ENCODE measurements at places on chromosomes 3 and 15.

DNA sequence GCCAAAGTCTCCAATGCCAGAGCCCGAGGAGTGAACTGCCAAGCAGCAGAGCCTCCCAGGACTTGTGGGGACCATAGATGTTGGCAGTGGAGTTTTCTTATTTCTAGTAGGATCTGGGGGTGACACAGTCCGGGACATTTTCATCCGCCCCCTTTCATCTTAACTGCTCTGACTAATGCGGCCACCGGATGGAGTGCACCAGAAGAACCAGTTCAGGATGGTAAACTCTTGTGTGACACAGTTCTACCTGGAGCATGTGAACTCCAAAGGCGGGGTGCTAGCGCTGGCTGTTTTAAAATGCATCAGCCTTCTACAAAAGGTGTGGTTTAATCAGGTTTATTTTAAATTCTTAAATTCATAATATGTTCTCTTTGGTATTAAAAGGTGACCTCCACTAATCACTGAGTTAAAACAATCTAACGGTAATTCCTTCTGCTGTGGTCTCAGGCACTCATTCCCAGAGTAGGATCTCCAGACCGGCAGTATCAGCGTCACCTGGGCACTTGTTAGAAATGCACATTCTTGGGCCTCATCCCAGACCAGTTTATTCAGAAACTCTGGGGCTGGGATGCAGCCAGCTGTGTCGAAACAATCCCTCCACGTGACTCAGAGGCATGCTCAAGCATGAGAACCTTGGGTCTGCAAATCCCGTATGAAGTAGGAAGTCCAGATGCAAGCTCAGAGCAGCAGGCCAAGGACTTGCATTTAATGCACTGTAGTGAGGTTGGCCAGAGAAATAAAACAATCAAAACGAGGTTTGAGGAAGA is 105.5 kb downstream of the GABRB3 start:
- peak; percentile 3 for DNase-seq

DNA sequence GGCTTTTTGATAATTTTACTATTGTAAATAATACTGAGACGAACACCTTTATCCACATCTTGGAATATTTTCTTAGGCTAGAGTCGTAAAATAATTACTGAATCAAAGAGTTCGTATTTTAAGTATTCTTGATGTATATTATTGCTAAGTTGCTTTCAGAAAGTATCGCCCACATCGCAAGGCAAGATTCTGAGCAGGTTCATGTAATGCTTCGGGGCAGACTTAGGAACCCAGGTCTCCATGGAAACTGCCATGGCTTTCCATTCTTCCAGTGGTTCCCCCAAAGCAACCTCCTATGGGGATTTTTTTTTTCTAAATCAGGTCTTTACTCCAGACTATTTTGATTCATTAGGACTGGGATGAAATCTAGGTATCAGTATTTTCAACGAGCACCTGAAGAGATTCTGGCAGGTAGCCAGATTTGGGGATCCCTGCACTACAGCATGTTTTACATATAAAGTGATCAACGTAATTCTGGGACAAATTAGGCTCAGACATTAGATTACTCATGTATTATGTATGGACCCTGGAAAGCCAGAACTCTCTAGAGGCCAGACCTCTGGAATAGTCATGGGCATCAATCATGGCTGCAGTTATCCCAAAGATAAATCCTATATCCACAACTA is 86.5 kb downstream of the B3GNT5 start:
- DNase-seq, result no peak

DNA sequence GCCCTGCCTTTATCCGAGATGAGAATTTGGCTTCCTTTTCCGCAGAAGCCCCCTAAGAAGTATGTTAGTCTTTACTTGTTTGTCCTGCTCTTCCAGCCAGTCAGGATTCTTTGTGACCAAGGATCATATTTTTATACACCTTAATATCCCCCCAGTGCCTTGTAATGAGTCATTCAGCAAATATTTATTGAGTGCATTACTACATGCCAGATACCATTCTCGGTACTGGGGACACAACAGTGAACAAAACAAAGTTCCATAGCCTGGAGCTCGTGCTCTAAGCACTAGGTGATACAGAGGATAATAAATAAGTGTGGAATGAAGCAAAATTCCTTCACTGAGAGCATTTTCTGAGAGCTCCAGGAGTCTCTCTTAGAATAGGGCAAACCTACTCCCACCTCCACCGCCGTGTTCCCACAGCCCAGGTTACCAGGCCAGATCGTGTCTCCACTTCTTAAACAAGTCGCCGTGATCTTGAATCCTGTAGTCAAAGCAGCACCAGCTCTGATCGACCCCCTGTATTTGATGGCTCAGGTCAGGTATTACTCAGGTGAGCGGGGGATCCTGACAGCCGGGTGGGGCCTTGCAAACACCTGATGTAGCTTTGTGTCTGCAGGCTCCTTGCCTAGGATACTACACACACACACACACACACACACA is 18.5 kb downstream of the TTC21A start:
- no peak for DNase-seq

GRCh38 chr15:45773149-45773548 is 138.3 kb downstream of the SQOR start:
- no peak for DNase-seq

DNA sequence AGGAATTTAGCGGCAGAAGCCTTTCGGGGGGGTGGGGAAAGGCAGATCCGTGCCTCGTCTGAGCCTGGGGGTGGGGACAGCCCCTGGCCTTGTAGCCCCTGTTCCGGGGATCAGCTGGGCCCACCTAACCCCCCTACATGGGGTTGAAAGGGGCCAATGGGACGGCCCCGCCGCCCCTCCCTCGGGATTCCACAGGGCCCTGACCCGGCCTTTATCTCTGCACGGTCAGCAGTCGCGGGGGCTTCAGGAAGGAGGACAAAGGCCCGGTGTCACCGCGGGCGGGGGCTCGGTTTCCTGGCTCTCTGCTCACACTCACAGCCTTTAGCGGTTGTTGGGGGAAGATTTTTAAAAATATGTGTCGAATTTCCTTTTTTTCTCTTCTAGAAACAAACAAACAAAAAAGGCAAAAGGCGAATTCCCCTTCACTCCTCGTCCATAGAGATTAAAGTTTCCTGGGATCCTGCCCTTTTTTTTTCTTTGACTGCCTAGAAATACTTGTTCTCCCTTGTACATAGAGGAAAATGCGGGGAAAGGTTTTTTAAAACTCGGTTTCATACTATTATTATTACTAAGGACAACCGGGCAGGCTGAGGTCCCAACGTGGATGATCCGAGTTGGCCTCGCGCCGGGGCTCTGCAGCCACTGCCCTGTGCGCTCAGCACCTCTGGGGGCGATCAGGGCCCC is 7.9 kb downstream of the FOXL2 start:
- DNase-seq, result no peak

GRCh38 chr3:126747768-126748167 is 43.7 kb downstream of the CHCHD6 start:
- no peak for DNase-seq

- no peak for DNase-seq
Observed at GRCh38 chr3:25182794-25183193, 245.3 kb upstream of the RARB start.

DNA sequence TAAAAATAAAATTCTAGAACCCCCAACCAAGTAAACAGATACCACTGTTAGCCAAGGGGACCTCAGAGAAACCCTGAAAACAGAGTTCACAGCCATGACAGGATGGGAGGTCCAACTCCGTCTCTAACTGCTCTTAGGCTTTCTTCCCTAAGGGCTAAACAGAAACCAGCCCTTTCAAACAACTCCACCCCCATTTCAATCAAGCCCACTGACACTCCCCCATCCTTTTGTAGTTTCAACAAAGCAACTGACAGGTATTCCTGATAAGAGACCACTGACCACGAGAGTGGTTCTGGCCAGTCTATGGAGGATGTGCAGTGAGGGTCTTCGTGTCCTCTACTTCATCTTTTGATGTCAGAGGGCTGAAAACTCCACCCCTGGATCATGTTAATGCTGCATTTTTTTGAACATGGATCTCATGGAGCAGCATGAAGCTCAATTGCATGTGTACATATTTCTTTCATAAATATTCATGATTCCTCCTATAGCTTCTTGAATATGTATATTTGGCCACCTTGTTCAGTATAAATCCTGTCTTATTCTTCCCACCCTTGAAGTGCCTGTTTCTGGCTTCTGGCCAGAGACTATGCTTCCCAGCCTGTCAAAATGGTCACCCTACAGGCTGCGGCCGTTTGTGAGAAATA is 222.6 kb downstream of the OSBPL10 start:
- no peak for DNase-seq

GRCh38 chr3:124584552-124585391 is 145.5 kb upstream of the UMPS start:
- no peak for DNase-seq

DNA sequence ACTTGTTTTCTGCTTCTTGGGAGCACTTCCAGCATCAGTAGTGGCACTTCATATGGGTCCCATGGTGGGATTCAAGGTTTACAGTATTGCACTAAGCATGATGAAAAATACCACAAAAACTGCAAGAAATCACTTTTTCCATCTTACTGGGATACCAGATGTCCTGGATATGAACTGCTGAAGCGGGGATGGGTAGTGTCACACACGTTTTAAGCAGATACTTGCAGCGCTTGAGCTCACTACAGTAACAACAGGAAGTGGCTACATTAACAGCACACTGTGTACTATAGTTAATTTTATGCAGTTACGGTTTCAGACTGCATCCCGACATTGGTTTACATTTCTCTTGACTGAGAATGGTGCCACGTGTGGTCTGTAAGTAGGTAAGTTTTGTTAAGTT is 3.5 kb upstream of the ISG20 start:
- no peak for DNase-seq

GRCh38 chr3:32371461-32372212 is 20.0 kb upstream of the CMTM7 start:
- DNase-seq, result no peak

DNA sequence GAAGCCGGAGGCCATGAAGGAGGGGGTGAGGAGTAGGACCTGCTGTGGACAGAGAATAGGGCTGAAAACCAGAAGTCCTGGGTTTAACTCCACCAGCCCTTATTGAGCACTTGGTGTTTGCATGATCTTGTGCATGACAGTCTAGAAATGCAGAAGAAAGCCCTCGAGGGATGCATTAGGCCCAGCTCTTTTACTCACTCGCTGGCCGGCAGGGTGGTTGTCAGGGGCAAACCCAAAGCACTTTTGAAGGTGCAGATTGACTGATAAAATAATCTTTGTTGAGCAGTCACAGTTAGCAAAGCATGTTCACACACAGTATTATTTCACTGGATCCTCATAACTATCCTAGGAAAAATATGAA is 55.3 kb downstream of the CORO2B start:
- no peak for DNase-seq

DNA sequence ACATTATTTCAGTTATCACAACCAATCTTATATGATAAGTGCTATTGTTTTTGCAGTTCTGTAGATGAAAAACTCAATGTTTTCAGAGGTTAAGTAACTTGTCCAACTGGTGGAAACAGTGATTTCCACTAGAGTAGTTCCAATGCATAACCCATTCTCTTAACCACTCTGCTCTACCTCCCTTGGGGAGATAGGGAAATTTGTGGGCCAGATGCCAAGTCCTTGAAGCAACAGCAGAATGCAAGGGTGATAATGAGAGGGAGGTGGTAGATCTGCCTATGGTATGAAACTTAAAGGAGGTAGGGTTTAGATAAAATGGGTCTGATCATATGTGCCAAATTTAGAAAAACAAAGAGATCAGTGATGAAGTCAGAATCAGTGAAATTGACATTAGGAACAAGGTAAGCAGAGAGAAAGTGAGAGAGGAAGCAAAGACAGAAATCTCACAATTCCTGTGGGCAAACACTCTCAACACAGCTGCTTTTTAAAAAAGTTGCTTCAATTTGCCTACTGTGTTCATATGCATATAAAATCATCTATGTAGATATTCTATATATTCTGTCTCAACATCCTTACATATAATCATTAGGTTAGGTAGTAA is 50.5 kb upstream of the UBP1 start:
- no peak for DNase-seq

DNA sequence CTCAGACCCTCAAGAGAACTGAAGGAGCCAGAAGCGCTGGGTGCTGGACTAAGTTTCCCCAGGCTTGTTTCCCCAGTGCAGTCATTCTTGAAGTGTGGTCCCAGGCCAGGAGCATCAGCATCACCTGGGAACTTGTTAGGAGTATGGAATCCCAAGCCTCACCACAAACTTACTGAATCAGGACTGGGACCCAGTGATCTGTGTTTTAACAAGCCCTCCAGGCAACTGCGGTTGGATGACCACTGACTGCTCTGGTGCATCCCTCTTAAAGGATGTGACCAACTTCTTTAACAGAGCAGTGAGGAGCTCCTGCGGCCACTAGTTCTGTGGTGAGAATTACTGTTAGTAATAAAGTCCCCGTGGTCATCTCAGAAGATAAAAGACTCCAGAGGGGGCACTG is 62.4 kb upstream of the DAZL start:
- DNase-seq, result no peak

DNA sequence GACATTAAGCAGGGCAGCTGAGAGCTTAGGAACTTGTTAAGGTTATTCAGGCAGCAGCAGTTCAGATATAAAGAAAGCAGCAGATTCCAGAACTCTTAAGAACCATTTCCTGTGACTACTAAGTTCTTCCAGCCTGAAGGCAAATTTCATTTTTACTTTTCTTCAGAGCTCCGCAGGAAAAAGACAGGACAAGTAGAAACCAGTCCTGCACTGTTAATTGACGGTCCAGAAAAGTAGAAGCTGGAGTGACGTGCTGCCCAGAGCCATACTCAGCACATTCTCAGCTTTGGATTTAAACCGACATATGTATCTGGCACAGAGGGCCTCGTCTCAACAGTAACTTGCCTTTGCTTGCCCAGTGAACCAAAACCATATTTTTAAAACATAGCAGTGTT is 219.4 kb upstream of the STRIT1 start:
- DNase-seq, result no peak

- DNase-seq, result no peak
Observed at GRCh38 chr15:24861014-24861690, 93.6 kb upstream of the SNRPN start.

DNA sequence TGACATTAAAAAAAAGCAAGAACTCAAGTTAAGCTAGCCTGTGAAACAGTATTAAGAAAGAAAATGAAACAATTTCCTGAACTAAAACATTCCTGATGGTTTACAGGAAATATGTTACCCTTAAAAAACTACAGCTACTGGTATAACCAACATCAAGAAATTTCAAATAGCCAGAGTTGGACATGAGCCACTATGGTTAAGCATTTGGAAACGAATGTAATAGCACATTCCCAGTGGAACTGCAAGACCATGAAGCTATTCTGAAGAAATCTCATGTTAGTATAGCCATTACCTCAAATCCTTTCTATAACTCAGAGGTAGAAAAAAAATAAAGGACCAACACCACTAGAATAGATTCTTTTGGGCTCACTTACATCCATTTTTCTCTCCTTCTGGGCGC is 30.2 kb downstream of the CPNE4 start:
- DNase-seq, result no peak

DNA sequence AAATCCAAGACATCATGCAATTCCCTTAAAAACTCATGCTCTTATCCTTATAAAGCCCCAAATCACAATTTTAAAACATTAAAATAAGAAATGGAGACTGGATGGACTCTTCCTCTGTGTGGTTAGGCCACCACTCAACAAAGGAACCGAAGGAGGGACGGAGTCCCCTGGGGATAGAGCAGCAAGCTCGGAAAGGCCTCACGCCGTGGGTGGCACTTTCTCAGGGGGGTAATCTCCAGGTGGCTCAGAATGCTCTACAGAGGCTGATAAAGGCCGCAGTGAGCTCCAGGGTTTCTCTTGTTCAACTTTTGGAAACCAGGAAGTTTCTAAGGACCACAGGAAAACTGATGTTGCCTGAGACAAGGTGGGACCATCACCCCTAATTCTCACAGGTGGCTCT is 23.2 kb downstream of the CCR9 start:
- DNase-seq, result no peak

Data from NCI-H510A (cell line).